CD4-positive, alpha-beta T cell treated with Interleukin-15 for 4 hours (primary cell): ENCODE measurements at places on chromosomes 1 and 21.

- DNase-seq, result no peak
These were observed 5.8 kb downstream of the KCNC4 start for GRCh38 chr1:110215621-110216515.

GRCh38 chr1:117708323-117709248 is 102.7 kb downstream of the TENT5C start:
- no peak for DNase-seq

DNA sequence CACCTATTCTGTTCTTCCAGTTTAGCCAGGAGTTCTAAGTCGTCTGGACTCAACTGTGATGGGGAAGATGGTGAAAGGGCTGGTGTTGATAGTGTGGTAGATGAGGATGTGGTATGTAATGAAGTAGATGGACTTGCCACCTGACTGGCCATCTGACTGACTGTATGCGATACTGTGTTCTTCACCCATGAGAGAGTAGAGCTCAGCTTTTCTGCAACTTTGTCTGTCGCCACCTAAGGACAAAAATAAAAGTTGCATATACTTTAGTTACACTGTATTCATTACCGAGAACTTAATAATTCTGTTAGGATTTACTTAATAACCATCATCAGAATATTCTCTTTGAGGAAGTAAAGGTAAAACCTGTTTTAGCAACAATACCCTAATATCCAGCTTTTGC is 48.5 kb downstream of the EVI5 start:
- no peak for DNase-seq

- no peak for DNase-seq
These were observed 52.3 kb downstream of the RAP1A start for GRCh38 chr1:111671852-111672251.

DNA sequence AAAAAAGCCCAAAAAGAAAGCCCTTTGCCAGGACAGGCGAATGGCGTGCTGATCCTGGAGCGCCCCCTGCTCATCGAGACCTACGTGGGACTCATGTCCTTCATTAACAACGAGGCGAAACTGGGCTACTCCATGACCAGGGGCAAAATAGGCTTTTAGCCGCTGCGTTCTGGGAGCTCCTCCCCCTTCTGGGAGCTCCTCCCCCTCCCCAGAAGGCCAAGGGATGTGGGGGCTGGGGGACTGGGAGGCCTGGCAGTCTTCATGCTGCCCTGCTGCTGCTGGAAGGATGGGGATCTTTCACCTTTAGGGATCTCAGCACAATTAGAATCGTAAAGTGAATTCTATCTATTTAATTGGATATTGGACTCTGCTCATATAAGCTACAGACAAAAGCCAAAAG is 3.6 kb downstream of the TPRG1L start:
- no peak for DNase-seq

DNA sequence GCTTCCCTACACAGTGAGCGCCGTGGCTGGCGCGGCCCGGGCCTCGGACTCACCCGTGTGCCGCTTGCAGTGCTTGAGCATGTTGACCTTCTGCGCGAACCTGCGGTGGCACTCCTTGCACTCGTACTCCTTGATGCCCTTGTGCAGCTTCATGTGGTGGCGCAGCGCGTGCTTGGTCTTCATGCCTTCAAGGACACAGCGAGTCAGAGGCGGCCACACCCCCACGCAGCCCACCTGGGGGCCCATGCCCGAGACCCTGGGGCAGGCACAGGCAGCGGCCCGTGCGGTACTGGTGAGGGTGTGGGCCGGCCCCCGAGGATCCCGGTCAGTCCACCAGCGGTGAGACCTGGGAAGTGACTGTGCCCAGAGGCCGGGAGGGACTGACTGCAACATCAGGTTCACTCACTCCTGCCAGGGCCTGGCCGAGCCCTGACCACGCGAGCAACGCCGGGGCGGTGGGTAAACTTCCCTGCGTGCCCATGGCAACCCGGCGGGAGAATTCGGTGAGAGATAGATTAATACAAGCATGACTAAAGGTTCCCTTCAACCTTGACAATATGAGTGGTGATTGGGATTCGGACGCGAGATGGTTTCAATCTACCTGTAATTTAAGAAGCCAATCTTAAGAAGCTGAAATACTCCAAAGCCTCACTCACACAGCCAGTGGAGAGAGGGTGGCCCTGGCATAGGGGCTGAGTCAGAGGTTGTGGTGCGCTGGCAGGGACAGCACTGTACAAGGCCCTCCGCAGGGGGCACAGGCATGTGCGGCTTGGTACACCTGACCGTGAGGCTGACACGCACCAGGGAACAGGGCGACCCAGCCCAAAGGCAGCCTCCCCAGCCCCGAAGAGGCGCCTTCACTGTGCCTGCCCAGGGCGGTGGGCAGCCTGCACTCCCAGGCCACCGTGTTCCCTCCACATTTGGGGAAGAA is 49.1 kb upstream of the RIPK4 start:
- no peak for DNase-seq

DNA sequence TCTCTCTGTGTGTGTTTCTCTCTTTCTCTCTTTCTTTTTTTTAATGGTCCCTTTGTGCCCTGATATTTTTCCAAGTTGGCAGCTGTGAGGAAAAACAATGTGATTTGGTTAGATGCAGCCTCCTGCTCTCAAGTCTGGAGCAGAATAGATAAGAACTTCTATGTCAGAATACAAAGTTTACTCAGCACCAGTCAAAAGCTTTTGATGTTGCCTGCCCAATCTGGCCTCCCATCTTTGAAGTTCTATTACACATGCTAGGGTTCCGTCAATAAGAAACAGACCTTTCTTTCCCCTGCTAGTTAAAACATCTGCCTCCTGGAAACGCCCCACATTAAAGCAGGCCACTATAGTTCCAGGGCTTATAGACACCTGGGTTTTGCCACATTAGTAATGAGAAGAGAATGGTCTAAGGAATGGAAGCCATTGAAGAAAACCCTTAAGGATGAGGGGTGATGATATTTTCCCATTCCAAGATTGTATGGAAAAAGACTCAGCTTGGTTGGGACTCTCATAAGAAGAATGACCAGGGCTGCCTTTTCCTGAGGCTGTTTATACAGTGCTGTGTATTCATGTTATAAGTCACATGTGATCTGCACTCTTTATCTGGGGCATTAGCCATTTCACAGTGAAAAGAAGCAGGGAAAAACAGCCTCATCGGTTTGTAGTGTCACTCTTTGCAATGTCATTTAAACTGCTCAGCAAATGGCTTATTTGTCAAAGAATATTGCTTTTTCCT is 414.7 kb upstream of the PROX1 start:
- no peak for DNase-seq

DNA sequence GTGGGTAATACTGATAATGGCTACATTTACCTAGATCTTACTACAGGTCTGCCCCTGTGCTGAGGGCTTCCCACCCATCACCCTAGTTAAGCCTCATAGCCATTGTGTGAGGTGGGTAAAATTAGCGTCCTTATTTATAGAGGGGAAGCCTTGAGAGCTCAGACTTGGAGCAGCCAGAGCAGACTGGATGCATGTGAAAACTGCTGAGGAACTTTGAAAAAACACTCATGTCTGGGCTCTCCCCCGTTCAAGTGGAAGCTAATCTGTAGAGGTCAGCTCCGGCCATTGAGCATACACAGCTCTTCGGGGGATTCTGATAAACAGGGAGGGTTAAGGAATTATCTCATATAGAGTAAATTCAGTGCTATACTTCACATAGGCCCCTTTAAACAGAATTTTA is 389.7 kb downstream of the RPS6KC1 start:
- DNase-seq, result no peak

- no peak for DNase-seq
These were observed 54.7 kb downstream of the FNBP1L start for GRCh38 chr1:93502571-93502970.

DNA sequence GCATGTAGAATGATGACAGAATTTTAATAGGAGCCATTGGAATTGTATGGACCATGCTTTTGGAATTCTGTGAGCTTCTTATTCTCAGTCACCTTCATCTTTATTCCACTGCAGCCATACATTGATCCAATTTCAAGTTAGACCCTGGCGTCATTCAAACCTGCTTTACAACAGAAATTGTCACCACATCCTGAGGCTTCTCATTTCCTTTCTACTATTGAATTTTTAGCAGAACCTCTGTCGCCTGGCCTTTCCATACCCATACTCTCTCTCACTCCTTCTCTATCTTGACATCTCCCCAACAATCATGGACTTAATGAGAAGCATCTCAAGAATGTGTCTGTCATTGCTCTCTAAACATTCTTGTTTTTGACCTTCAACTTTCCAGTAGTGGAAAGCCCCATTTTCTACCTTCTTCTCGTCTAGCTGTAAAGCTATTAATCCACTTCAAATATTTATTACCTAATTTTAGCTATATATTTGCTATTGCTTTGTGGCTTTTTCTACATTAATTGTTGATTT is 74.1 kb downstream of the CRB1 start:
- DNase-seq, result no peak

- DNase-seq, result peak; percentile 86
These were observed 4.6 kb downstream of the ID3 start for GRCh38 chr1:23554481-23555269.

GRCh38 chr1:1199961-1200875 is 6.2 kb downstream of the TNFRSF18 start:
- no peak for DNase-seq

DNA sequence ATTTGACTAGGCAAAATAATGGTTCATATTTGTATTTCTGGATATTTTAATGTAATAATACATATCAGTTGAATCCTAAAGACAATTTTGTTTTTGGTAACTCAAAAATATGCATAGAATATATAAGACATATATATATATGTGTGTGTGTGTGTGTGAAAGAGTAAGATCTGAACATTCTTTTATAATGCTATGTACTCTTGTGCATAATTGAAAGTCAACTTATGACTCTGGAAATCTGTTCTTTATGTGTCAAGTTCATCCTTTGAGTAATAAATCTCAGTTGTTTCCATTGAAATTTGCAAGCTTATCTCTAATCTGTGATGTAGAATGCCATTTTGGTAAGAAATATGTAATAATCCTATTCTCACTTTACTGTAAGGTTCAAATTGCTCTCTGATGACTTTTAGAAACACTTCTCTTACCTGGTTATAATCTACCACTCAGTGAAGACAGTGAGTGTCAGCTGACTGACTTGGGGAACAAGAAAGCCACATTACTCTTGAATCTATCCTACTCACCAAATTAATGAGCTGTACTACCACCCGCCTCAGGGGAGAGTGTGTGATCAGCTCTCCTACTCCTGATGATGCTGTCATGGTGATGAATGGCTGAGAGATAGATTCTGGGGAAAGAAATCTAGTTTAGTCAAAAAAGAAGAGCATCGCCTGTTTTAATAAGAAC is 15.0 kb upstream of the NEK7 start:
- DNase-seq, result no peak
